ENCODE measurements at places on chromosomes 2 and 18. TPM values are rescaled to one million over a fixed set of nuclear protein-coding genes. Genes with fewer than 3 reads are reported as not detected.

Gene LYPD6B
- total RNA-seq, result 5.1 TPM

Gene ALLC
- not detected for total RNA-seq

Gene SLC4A3
- 52.2 TPM for total RNA-seq

Gene TCF7L1
- total RNA-seq, result 4.9 TPM

Gene POMC
- 1.9 TPM for total RNA-seq

DNA sequence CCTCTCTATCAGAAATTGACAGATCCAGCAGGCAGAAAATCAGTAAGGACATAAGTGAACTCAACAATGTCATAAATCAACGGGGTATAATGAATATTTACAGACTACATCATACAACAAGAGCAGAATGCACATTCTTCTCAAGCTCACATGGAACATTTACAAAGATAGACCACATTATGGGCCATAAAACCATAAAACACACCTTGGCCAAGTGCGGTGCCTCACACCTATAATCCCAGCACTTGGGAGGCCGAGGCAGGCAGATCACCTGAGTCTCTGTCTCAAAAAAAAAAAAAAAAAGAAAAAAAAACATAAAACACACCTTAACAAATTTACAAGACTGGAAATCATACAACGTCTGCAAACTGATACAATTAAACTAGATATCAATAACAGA lies 36.7 kb downstream of the FBXO15 start:
- DNase-seq, result no peak

- DNase-seq, result no peak
Observed at GRCh38 chr2:181924336-181924735, 32.8 kb downstream of the ITPRID2 start.

DNA sequence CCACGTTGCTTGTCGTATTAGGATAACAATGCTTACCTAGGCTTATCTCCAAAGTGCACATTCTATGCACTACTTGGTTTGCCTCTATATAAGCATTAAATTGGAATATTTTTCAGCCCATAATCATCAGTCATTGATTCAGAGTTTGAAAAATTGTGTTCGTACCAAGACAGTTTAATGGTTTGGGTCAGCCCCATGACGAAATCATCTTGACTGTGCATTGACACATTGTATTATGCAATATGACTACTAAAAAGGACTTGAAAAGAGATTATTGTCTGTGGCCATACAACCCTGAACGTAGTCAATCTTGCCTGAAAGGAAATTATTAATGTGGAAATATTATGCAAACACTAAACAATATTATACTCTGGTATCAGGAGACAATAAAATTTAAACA lies 141.3 kb downstream of the EML6 start:
- DNase-seq, result no peak

GRCh38 chr2:196176142-196176738 lies 4.9 kb upstream of the STK17B start:
- no peak for DNase-seq

- DNase-seq, result no peak
Observed at GRCh38 chr2:209463226-209463625, 39.4 kb downstream of the MAP2 start.

GRCh38 chr2:31513553-31513952 lies 67.2 kb downstream of the SRD5A2 start:
- no peak for DNase-seq

DNA sequence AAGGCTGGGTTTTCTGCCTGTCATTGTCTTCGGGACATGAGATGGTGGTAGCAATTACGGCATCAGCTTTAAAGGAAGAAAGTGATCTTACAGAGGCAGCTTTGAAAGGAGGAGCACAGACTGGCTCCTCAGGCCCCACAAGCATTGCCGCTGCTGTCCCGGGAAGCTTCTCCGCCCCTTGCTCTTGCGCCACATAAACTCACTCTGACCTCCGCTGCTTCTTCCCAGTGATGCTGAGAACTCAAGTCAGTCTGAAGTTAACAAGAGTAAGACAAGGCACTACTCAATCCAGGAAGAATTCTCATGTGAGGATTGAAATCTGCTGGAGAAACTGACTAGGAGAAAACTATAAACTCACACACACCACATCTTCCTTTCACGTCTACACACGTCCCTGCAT lies 112.4 kb upstream of the RIOK3 start:
- DNase-seq, result no peak

- no peak for DNase-seq
Observed at GRCh38 chr2:30239986-30240752, 8.8 kb downstream of the LBH start.

DNA sequence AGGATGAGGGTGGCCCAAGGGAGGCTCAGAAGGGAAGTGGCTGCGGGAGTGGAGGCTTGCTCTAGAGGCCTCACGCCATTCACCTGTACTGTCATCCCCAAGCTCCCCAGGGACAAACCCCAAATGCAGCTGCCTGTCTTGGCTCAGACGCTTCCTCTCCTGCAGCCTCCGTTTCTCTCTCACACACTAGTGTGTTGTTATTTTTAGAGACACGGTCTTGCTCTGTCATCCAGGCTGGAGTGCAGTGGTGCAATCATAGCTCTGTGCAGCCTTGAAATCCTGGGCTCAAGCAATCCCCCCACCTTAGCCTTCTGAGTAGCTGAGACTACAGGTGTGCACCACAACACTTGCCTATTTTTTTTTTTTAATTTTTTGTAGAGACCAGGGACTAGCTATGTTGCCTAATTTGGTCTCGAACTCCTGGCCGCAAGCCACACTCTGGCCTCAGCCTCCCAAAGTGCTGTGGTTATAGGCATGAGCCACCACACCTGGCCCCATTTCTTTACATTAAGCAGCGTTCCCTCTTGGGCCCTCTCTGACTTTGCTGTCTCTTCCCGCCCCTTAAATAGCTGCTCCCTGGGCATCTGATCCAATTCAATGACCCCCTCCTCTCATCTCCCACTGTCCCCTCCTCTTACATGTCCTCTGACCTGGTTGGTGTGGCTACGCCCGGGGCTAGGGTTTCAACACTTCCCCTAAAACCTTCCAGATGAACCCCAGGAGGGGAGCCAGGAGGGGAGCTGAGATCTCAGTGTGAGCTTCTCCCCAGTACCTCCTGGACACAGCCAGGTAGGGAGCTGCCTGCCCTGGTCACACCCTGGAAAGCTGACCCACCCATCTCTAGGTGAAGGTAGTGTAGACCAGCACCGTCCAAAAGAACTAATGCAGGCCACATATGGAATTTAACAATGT lies 24.0 kb upstream of the LOXHD1 start:
- no peak for DNase-seq

GRCh38 chr2:30373881-30374302 lies 73.2 kb upstream of the LCLAT1 start:
- no peak for DNase-seq

GRCh38 chr2:67574230-67574629 lies 177.1 kb downstream of the ETAA1 start:
- no peak for DNase-seq
